ENCODE measurements at places on chromosomes 13 and 19.

DNA sequence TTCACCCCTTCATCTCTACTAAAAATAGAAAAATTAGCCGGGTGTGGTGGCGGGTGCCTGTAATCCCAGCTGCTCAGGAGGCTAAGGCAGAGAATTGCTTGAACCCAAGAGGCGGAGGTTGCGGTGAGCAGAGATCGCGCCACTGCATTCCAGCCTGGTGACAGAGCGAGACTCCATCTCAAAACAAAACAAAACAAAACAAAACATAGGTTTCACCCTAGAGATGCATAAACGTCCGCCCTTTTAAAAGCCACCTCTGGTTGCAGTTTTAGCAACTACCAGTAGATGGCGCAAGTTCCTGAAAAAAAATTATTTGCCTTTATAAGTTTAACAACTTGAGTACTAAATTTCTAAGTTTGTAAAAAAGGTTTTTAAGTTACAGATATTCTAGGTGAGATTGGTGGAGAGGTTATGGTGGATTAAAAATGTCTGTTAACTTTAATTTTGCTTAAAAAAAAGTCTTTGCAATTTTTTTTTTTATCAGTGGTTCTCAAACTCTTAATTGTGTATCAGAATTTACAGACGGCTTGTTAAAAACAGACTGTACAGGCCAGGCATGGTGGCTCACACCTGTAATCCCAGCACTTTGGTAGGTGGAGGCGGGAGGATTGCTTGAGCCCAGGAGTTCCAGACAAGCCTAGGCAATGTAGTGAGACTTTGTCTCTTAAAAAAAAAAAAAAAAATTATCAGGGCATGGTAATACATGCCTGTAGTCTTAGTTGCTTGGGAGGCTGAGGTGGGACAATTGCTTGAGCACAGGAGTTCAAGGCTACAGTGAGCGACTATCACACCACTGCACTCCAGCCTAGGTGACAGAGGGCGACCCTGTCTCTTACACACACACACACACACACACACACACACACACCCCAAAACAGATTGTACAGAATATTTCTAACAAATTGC is 42.1 kb downstream of the NAA16 start:
- H3K4me3 ChIP-seq, result no peak overlapping the region
- peaks cover 8% of the 10 kb centered on the region for H3K4me1 ChIP-seq
- no peak overlapping the region for H3K27ac ChIP-seq
- H3K27me3 ChIP-seq, result no peaks in the 10 kb centered on the region
- DNase-seq, result peak; percentile 24
- H3K36me3 ChIP-seq, result peaks cover 19% of the 10 kb centered on the region

DNA sequence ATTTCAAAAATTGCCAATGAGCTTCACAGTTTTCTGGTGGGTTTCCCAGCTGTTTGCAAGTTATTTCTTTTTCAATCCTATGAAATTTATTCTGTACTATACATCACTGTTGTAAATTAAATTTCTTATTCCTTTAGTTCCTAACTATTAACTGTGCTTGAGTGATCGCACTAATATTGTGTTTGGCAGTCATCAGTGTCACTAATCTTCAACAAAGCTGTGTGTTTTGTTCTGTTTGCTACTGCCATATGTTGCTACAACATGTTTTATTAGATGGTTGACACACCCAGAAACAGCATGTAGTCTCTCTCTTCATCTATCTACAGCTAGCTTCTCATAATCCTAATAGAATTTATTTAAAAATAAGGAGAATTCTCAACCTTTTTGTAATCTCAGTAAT is 453.6 kb upstream of the PRR20A start:
- no peaks in the 10 kb centered on the region for H3K4me1 ChIP-seq
- DNase-seq, result no peak
- no peak overlapping the region for H3K27ac ChIP-seq

GRCh38 chr19:14629557-14629956 is 45.1 kb downstream of the ADGRE3 start:
- no peaks in the 10 kb centered on the region for H3K36me3 ChIP-seq
- H3K4me3 ChIP-seq, result no peak overlapping the region
- DNase-seq, result no peak
- no peaks in the 10 kb centered on the region for H3K4me1 ChIP-seq

DNA sequence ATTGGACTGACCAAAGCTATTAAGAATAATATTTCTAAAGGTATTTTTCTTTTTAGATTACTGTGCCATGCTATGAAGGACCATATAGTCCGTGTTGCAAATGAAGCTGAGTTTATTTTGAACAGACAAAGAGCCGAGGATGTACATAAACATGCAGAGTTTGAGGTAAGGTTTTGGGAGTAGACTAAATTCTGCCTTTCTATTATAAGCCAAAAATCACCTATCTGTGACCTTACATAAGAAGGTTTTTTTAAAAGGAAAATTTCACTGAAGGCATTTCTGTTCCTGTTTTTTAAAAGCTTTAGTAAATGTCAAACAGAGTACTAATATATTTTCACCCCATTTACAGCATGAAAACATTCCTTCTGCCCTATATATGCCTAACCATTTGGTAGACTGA is 127.4 kb downstream of the MAB21L1 start:
- no peaks in the 10 kb centered on the region for H3K36me3 ChIP-seq
- H3K27ac ChIP-seq, result no peak overlapping the region
- DNase-seq, result no peak
- H3K4me1 ChIP-seq, result peaks cover 9% of the 10 kb centered on the region

DNA sequence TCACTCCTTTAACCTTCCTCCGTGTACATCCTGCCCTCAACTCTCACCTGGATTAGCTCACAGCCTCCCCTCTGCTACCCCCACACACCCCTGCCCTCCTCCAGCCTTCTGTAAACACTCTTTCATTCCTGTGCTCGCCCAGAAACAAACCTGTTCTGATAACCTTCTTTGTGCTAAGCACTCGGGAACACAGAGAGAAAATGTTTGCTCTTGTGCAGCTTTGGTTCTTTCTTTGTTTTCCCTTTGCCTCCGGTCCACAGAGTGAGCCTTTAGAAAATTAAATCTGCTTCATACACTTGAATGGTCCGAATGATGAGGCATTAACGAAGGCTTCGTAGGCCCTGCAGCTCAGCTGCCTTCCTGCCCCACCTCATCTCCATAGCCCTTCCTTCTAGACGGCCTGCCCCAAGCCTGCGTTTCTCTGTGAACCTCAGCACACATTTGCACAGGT is 6.6 kb upstream of the ZDHHC20 start:
- H3K27ac ChIP-seq, result peak overlapping the region; percentile 57
- H3K27me3 ChIP-seq, result no peaks in the 10 kb centered on the region
- no peaks in the 10 kb centered on the region for H3K36me3 ChIP-seq
- peaks cover 21% of the 10 kb centered on the region for H3K4me1 ChIP-seq
